Stimulated activated CD4-positive, alpha-beta T cell treated with anti-CD3 and anti-CD28 coated beads, TNF-alpha, amount 100 ng/mL, for 24 hours (primary cell): ENCODE measurements at places on chromosomes 16 and 17.

- no peak for DNase-seq
Measured at GRCh38 chr17:7095625-7096024, 15.6 kb upstream of the CLEC10A start.

- DNase-seq: no peak
Measured at GRCh38 chr17:8836821-8837562, 30.5 kb downstream of the PIK3R6 start.

GRCh38 chr16:4067262-4068001 lies 48.8 kb downstream of the ADCY9 start:
- no peak for DNase-seq

DNA sequence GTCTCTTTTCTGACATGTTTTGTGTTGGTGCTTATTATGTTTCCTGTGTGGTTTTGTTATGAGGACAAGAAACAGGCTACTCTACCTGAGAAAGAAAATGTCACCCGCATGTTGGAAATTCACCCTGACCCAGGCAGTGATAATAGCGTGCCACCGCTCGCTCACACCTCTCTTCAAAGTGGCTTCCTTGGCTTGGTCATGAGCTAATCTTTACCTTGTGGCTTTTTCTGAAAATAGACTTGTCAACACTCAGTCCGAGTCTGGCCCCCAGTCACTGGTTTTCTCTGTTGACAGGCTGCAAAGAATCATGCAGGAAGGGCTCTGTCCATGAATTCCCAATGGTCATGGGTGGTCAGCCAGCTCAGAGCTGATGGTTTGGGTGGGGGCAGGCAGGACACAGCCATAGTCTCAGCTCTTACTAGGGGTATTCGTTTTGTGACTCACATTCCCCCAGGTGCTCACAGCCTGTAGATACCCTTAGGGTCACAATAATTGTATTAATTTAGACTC lies 121.3 kb upstream of the CACNG5 start:
- DNase-seq: no peak

GRCh38 chr16:22645868-22646267 lies 135.2 kb downstream of the NPIPB5 start:
- no peak for DNase-seq

DNA sequence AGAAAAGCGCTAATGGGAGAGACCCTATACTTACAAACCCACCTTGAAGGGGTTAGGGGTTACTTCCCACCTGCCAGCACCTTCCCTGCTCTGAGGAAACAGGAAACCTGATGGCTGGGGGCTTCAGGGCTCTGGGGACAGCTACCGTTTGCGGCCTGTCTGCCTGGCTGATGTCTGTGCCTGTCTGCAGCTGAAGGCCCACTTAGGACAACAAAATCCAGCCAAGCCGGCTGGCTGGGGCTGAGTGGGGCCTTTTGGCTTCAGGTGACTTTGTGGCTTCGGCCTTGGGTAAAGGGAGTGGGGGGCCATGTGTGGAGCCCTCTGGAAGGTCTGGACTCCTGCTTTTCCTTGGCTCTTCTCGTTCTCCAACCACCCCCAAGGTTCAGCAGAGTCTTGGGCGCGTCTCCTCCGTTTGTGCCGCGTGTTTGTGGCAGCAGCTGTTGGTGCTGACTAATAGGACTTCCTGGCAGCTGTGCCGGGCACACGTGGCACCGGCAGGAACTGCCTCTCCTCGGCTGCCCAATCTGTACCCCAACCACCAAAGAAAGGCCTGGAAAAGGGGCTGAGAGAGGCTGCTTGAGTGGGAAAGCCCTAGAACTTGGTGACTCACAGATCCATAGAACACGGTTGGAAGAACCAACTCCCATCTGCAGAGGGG lies 186.7 kb downstream of the MSI2 start:
- peak; percentile 65 for DNase-seq

DNA sequence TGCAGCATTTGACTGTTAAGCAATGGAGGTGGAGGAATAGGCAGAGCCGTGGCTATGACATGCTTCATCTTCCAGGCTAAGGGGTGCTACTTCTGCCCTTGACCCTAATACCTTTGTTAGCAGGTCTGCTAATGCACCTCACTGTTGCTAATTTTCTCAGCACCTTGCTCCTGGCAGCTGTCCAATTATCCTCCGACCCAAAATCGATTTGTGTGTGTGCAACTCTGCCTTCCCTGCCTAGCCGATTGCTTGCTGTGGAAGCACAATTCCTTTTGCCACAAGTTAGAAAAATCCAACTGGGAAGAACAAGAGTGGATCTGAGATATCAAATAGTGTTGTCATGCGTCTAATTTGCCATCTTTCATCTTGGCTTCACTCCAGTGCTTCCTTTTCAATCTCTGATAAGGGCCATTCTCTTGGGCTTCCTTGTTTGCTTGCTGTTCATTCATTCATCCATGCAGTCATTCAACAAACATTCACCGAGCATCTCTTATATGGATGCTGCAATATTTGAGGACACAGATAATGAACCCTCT lies 422.8 kb downstream of the RBFOX1 start:
- DNase-seq: no peak

DNA sequence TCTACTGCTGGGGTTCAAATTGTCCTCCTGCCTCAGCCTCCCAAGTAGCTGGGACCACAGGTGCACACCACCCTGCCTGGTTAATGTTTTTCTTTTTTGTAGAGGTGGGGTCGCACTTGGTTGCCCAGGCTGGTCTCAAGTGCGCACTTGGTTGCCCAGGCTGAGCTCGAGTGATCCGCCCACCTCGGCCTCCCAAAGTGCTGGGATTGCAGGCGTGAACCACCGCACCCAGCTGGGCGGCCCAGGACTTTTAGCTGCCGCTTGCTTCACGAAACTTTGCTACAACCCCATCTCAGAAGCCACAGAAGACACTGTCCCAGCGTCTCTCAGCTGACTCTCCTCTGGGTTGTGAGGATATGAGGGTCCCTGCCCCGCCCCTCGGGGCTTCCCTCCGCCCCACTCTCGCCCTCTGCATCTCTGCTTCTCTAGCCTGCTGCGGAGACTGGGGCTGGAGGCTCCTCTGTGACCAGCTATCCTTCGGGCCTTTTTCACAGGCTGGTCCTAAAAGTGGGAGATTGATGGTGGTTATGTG lies 48.8 kb upstream of the CBX4 start:
- no peak for DNase-seq

- peak; percentile 28 for DNase-seq
Measured at GRCh38 chr16:17273142-17273561, 197.6 kb downstream of the XYLT1 start.

- DNase-seq: no peak
Measured at GRCh38 chr16:4510747-4511426, 27.7 kb downstream of the CDIP1 start.

DNA sequence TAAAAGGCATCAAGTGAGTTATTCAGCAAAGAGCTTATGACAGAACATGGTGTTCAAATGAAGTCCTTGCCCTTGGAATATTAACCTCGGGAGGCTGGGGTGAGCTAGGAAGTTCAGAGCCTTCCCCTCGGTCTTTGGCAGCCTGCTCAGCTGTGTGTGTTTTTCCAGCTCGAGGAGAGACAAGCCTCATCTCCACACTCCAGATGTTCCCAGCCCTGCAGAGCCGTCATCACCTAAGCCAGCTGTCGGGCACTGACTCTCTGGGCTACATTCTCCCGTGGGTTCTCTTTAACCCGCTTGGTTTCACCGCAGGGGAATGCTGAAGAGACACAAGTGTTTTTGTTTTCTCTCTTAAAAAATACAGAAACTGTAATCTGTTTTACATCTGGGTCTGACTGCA lies 47.1 kb downstream of the IRX3 start:
- no peak for DNase-seq

GRCh38 chr17:78026381-78026780 lies 67.9 kb downstream of the TNRC6C start:
- no peak for DNase-seq

DNA sequence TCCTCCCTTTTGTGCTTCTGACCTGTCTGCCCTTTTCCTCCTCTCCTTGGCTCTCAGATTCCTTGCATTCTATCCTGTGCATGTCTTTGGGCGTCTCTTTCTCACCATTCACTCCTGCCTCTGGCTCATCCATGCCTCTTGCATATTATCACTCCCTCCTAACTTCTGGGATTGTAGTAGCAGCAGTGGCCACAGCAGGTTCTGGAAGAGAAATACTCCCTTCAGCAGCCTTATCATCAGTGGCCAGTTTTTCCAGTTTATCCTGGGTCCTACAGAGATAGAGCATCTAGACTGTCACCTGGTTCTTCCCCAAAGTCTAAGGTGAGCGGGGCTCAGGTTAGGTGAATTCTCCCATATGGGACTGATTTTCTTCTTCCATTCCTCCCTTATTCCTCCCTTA lies 354.0 kb upstream of the CCL2 start:
- DNase-seq: no peak

DNA sequence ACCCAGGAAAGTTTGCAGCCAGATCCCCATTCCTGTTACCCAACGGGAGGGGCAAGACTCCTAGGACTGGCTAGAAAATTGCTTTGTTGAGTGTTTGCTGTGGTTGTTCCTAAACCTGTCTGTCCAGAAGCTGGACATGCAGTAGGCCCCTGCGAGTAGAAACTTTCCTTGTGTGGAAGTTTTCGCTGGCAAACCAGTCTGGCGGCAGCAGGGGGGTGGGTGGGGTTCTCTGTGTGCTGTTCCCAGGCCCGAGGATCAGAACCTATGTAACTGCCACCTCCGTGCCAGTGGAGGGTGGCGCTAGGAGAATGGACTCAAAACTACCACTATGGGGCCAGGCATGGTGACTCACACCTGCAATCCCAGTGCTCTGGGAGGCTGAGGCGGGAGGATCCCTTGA lies 9.2 kb downstream of the SGSM2 start:
- DNase-seq: no peak

- DNase-seq: no peak
Measured at GRCh38 chr17:69551212-69552010, 136.9 kb downstream of the MAP2K6 start.

- no peak for DNase-seq
Measured at GRCh38 chr16:24670623-24671454, 58.6 kb upstream of the TNRC6A start.

DNA sequence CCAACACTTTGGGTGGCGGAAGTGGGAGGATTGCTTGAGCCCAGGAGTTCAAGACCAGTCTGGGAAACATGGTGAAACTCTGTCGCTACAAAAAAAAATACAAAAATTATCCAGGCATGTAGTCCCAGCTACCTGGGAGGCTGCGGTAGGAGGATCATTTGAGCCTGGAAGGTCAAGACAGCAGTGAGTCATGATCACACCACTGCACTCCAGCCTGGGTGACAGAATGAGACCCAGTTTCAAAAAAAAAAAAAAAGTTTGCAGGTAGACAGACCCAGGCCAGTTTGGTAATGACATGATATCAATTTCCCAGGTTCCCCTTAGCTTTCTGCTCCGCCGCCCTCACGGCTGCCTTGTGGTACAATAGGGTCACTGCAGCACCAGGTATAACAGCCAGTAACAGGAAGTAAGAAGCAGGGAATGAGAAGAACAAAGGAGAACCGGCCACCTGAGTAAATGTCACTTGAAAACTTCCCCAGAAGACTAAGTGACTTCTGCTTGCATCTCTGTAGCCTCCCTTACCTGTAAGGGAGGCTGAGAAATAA lies 201.2 kb upstream of the HSBP1 start:
- no peak for DNase-seq

DNA sequence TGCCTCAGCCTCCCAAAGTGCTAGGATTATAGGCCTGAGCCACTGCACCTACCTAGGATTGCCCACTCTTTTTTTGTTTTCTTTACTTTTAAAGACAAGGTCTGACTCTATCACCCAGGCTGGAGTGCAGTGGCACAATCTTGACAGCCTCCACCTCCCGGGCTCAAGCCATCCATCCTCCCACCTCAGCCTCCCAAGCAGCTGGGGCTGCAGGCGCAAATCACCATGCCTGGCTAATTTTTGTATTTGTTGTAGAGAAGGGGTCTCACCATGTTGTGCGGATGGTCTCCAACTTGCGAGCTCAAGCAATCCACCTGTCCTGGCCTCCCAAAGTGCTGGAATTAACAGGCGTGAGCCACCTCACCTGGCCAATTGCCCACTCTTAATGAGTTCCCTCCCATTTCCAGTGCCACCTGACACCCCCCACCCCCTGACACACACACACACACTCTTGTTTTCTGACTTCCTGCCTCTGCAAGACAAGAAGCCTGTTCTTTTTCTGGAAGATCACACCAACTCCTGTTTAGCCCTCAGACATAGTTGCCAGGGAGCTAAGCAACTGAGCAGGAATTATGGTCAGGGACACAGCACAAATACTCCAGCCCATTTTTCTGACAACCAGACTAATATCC lies 2.6 kb downstream of the OVCA2 start:
- DNase-seq: no peak

DNA sequence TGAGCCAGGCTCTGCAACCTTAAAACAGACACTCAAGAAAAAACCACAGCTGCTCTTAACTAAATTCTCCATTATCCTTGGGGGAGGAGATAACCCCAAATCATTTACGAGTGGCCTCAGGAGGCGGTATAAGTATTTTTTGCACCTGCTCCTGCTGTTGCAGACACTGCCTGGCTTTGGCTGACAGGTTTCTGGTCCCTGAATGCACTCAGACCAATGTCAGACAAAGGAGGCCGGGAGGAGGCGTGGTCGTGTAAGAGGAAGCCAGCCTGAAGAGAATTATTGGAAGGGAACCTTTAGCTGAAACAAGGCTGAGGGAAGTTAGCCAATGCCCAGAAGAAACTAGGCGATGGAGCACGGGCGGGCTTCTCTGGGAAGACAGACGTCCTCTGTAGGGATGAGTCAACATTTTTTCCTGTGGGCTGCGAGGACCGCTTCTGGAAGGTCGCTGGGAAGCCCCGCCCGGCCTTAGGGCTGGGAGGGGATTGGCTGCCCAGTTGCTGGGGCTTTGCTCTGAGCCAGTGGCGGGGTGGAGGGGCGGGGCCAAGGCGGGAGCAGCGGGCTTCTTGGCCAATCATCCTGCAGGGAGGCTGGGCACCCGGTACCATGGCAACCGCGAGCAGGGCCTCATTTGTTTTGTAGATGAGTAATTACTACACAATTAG lies 82.3 kb downstream of the CCDC182 start:
- no peak for DNase-seq

DNA sequence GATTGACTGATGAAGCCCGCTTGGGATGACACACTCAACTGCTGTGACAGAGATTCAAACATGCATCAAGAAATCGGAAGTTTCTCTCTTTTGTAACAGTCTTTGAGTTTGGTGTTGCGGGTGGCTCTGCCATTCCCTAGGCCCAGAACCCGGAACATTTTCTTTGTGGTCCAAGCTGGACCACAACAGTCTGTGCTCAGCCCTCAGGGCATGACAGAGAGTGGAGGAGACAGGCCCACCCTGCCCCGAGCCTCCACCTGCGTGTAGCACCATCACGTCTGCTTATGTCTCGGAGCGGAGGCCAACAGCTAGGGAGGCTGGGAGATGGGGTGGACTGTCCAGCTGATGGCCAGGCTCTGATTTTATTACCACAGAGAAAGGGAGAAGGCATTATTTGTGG lies 64.5 kb downstream of the SHISA6 start:
- no peak for DNase-seq

DNA sequence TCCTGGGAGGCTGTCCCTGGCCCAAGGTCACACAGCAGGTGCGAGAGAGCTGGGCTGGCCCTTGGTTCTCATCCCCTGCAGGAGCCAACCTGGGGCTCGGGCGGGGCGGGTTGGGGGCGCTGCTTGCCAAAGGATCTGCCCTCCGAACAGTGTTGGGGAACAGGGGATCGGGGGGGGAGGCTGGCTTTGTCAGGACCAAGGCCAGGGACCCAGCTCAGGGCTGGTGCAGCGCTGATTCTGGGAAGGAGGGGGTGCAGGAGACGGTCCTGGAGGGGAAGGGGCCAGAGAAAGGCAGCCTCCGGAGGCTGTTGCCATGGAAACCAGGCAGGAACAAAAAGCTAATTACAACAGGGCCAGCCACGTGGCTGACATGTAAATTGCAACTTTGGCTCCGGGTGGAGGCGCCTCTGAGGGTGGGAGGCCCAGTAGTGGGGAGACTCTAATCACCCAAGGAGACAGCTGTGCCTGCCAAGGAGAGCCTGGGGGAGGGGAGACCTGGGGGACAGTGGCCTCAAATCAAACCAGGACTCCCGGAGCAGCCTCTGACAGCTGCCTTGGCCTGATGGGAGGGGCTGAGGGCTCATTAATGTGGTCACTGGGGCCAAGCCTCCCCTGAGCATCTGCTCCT lies 1.3 kb downstream of the TUBB3 start:
- no peak for DNase-seq
